ENCODE measurements at places on chromosomes 12 and 14.

DNA sequence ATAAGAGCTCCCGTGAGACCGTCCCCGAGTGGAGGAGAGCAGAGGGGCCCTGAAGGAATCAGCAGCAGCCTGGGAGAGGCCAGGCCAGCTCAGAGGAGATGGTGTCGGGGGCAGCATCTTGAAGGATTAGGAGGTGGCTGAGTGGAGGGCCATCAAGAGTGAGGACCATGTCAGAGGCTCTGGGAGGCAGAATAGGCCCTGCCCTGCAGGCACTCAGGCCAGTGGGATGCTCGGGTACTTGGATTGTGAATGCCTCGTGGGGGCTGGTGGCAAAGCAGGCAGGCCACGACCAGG, 47.7 kb downstream of the IL31 start:
- no peak for DNase-seq

GRCh38 chr12:20364501-20364900, 3.8 kb upstream of the PDE3A start:
- DNase-seq, result no peak

- no peak for DNase-seq
Observed at GRCh38 chr14:61171727-61172126, 109.4 kb downstream of the TMEM30B start.

DNA sequence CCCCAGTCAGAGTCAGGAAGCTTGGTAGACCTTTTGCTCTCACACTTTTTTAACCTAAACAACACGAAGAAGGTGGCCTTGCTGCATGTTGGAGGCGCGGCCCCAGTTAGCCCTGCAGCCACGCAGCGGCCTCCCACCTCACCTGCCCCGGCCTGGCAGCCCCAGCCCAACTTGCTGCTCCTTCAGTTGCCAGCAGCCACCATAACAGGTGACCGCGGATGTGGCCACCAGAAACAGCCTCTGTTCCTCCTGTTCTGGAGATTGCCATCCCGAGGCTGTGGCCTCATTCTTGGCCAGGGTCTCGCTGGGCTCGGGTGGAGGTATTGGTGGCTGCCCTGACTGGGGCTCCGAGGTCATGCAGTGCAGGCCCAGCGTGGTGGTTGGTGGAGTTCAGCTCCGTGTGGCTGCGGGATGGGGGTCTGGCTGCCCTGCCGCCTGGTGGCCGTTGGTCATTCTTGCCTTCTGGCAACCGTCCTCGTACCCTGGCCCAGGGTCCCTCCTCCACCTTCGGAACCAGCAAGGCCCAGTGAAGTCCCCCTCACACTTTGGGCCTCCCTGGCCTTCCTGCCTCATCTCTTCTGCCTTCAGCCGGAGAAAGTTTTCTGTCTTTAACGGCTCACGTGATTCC, 20.7 kb upstream of the TEX22 start:
- DNase-seq, result no peak

DNA sequence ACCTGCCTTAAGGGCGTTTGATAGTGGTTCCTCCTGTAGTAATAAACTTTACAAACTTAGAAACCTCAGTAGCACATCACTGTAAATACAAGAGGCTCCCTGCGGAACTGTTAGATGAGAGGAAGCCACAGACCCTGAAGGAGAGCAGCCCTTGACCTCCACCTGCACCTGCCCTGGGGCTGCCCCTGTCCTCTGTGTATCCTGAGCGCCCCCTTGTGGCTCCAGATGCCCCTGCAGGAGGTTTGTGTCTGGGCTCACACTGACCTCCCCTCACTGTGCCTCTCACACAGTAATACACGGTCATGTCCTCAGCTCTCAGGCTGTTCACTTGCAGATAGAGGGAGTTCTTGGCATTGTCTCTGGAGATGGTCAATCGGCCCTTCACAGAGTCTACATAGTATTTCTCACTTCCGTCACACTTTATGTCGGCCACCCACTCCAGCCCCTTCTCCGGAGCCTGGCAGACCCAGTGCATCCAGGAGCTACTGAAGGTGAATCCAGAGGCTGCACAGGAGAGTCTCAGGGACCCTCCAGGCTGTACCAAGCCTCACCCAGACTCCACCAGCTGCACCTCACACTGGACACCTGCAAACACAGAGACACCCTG, 1059.8 kb downstream of the TMEM121 start:
- peak; percentile 79 for DNase-seq

- DNase-seq, result no peak
Observed at GRCh38 chr12:63037746-63038712, 103.1 kb upstream of the PPM1H start.

DNA sequence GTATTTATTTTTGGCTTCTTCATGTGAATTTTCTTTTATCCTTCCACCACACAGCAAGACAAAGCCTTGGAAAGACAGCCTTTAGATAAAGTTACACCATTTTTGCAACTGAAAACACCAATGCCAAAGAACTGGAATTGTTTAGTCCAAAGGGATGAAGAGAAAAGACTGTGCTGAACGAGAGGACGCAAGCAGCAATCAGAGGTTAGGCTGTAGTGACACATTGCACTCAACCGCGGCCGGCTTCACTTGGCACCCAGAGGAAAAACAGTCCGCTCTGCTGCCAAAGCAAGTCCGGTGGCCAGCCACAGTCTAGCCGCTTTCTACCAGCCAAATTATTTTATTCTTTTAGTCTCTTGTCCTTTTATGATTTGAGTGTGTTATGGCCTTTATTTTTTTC, 49.1 kb upstream of the KCNJ8 start:
- DNase-seq, result no peak

DNA sequence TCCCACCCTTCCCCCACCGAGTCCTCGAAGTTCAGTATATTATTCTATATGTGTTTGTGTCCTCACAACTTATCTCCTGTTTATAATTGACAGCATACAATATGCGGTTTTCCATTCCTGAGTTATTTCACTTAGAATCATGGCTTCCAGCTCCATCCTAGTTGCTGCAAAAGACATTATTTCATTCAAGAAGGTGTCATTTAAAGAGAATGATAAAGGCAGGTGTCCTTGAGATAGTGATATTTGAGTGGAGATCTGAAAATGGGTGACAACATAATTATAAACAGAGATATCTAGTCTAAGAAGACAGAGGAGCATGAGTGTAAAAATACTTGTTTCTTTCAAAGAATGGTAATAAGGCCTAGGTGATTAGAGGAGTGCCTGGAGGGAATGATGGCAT, 876.8 kb downstream of the SLC6A15 start:
- DNase-seq, result no peak

- no peak for DNase-seq
Observed at GRCh38 chr12:54166567-54167499, 22.0 kb downstream of the SMUG1 start.
